Activated naive CD8-positive, alpha-beta T cell treated with anti-CD3 and anti-CD28 coated beads, Interleukin-2, amount 50 U/mL, for 16 hours (primary cell): ENCODE measurements at places on chromosomes 11 and 22.

GRCh38 chr11:95877291-95877690, 46.6 kb downstream of the MTMR2 start:
- DNase-seq = no peak

DNA sequence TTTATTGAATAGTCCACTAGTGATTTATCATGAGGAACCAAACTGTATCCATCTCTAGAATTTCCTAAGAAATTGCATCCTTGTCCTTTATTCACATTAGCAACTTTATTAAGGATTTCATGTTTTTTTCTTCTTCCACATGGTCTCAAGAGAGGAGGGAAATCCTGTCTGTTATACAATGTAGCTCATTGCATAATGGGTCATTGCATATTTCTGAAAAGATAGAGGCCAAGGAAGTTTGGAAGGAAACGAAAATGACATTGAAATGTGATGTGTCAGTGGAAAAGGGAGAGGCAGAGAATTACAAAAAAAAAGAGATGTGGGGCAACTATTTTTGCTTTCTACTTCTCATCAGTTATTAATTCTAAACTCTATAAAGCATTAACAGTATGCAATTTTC, 353.1 kb downstream of the METTL15 start:
- no peak for DNase-seq

GRCh38 chr11:27410272-27410671, 47.3 kb upstream of the CCDC34 start:
- DNase-seq = no peak

DNA sequence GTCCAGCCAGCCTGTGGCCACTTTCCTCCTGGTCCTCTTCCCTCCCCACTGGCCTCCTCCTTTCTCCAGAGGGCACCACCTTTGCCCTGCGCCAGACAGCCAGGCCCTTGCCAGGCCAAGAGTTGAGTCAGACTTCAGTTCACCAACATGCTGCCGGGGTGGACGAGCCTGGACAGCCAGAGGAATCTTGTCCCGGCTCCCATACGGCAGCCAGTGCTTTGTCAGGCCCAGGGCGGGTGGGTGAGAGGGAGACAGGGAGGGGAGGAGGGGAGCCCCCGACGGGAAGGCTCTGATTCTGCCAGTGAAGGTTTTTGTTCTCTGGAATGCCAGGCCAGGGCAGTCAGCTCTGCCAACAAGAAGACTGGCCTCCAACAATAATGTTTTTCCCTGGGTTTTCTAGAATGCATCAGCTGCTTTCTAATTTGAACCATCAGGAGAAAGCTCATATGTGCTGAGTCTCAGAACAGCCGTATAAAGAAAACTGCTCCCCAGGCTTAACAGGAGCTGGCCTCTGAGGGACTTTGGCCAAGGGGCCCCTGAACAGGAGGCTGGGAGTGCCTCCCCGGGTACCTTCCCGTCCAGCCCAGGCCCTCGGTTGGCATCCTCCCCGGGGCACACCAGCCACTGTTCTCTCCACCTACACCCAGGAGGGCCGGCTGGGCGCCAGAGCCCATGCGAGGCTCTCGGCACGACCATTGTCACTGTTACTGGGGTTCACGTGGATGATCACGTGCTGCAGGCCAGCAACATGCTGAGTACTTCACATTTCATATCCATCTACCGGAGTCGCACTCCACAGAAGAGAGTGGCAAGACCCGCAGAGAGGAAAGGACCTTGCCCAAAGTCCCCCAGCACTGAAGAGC, 28.6 kb downstream of the LIF start:
- DNase-seq = no peak

DNA sequence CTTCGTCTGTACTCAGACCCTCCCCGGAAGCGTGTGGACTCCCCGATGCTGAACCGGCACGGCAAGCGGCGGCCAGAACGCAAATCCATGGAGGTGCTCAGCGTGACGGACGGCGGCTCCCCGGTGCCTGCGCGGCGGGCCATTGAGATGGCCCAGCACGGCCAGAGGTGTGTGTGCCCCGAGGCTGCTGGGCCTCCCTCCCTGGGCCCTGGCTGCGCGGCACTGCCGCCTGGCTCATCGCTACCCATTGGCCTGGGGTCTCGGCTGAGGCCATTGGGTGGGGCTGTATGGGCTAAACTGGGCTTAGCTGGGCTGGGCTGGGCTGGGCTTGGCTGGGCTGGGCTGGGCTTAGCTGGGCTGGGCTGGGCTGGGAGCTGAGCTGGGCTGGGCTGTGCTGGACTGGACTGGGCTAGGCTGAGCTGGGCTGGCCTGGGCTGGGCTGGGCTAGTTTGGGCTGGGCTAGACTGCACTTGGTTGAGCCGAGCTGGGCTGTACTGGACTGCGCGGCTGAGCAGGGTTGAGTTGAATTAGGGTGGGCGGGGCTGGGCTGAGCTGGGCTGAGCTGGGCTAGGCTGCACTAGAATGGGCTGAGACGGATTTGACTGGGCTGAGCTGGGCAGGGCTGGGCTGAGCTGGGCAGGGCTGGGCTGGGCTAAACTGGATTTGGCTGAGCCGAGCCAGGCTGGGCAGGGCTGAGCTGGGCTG, 40.7 kb downstream of the MOB2 start:
- DNase-seq = no peak

DNA sequence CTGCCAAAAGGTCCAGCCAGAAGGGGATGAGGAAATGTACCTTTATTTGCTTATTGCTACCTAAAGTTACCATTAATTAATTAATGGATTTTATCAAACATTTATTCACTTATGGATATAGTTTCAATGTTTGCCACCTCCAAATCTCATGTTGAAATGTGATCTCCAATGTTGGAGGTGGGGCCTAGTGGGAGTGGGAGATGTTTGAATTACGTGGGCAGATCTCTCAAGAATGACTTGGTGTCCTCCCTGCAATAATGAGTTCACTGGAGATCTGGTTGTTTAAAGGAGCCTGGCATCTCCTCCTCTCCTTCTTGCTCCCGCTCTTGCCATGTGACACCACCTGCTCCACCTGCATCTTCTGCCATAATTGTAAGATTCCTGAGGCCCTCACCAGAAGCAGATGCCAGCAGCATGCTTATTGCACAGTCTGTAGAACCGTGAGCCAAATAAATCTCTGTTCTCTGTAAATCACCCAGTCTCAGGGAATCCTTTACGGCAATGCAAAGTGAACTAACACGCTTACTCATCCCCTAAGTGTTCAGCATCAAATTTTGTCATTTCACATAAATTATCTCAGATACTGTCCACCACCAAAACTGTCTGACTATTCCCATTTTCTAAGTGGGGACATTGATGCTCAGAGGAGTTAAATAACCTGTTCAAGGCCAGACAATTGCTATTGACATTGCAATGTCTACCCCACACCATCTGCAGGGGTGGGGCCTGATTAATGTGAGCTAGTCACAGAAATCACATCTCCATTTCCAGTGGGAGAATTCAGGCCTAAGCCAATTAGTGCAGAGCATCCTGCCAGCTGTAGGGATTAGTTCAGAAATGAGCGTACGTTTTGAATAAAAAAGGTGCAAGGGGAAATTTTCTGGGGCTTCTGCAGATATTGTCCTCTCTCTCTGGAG, 51.6 kb upstream of the SYN3 start:
- no peak for DNase-seq

- no peak for DNase-seq
Observed at GRCh38 chr11:72780296-72781062, 13.4 kb downstream of the STARD10 start.

DNA sequence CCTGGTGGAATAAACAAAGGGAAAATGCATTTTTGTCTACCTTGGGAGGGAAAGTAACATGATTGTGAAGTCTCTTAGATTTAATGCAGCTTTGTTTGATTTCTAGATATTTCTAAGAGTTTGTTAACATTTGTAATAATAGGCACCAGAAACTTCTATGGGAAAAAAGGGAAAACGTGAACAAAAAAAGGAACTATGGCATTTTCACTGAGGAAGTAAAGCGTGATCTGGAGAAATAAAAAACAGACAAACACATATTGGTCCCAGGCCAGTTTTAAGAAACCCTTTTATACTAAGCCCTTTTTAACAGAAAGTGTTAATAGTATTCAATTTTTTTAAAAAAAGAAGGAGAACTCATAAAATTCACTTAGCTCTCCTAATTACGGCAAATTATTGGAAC, 6.9 kb upstream of the MS4A7 start:
- DNase-seq = no peak

- no peak for DNase-seq
Observed at GRCh38 chr11:108857382-108857781, 192.5 kb downstream of the DDX10 start.

- no peak for DNase-seq
Observed at GRCh38 chr11:85769771-85770170, 41.2 kb downstream of the SYTL2 start.

GRCh38 chr11:37177721-37178120, 579.7 kb upstream of the RAG2 start:
- no peak for DNase-seq

GRCh38 chr11:75558939-75559843, 2.9 kb upstream of the SERPINH1 start:
- DNase-seq = no peak

- peak; percentile 51 for DNase-seq
Observed at GRCh38 chr11:75445315-75445953, 12.4 kb upstream of the KLHL35 start.

- no peak for DNase-seq
Observed at GRCh38 chr11:87203907-87204602, 166.3 kb downstream of the TMEM135 start.

- DNase-seq = no peak
Observed at GRCh38 chr11:27305751-27306150, 57.3 kb downstream of the CCDC34 start.

DNA sequence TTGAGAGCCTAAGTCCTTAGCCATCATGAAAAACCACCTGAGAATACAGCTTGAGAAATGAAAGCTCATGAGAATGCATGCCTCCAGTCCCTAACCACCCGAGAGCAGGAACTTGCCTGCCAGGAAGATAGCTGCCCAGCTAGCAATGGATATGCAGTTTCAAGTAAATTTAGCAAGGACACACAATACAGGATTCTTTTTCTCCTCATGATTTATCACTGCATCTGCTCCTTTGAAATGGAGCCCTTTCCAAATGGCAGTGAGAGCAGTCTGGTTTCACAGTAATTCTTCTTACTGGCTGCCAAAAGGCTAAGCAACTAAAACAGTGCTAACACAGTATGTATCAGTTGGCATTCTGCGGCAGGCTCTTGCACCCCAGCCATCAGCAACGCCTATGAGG, 109.9 kb downstream of the MICAL3 start:
- no peak for DNase-seq

- no peak for DNase-seq
Observed at GRCh38 chr11:46006418-46007070, 84.1 kb downstream of the LARGE2 start.

- no peak for DNase-seq
Observed at GRCh38 chr22:44024288-44024921, at the start of gene PARVB. Gene PARVB (plus strand): TSS chr22:44024302. CDS start chr22:44024340, 38 bp downstream.

DNA sequence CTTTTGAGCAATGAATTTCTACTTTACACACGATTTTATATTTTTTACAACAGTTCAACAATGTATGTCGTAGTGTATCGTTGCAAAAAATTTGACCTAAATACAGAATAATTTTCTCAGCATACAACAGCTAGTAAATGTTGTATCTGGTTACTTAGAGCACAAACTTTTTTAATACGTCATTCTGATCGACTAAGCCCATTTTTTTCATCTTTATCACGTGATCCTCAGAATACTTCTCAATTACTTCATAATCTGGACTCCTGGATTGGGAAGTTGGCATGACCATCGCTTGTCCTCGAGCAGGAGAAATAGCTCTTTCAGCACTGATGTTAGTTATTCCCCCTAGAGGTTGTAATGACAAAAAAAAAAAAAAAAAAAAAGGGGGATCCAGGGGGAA, 16.6 kb downstream of the OR51L1 start:
- no peak for DNase-seq

DNA sequence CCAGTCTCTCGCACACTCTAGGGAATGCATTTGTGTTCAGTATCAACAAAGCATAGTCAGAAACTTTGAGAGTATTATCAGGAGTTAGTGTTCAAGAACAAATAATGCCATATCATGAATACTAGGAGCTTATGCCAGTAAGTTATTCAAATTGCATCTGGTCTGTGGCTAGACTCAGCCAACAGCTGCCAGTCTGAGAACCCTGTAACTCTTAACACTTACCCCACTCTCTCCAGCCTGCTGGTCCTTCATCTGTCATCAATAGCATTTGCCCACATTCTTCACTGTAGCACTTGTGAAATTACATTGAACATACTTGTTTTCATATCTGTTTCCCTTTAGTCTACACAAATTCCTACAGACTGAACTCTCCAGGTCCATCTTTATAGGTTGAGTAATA, 1157.5 kb upstream of the RAG2 start:
- DNase-seq = no peak

- DNase-seq = no peak
Observed at GRCh38 chr11:109885006-109885405, 208.2 kb upstream of the ZC3H12C start.

DNA sequence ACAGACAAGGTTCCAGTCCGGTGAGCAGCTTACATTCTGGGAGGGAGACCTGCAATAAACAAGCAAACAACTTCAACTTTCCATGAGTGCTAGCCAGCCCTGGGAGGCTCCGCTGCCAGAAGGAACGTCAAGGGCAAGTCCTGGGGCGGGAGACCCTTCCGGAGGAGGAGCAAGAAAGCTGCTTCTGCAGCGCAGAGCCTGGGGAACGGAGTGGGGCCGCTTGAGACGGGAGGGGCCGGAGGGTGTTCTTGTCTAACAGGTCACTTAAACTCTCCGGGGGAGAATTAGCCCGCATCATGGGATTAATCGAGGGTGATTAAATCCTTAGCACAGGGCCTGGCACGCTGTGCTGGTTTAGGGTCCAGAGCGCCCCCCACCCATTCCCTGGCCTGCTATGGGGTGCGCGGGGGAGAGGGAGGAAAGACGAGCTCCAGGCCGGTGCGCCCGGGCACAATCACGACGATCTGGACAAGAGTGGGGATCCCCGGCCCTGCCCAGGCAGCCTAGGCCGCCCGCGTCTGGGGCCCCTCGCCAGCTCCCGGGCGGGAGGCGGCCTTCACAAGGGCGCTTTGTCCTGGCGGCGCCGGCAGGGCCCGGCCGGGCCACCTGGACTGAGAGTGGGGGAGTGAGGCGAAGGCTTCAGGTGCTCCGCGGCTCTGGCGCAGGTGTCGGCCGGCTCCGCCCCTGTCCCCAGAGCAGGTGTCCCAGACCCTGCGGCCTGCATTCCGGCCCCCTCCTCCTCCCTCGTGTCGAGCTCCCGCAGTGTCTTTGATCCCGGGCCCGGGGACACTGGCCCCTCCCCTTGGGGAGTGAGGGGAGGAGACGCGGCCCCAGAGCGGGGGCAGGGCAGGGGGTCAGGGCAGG, 663 bp upstream of the LARGE2 start:
- DNase-seq = no peak

- no peak for DNase-seq
Observed at GRCh38 chr11:46769636-46770221, 50.7 kb downstream of the F2 start.

DNA sequence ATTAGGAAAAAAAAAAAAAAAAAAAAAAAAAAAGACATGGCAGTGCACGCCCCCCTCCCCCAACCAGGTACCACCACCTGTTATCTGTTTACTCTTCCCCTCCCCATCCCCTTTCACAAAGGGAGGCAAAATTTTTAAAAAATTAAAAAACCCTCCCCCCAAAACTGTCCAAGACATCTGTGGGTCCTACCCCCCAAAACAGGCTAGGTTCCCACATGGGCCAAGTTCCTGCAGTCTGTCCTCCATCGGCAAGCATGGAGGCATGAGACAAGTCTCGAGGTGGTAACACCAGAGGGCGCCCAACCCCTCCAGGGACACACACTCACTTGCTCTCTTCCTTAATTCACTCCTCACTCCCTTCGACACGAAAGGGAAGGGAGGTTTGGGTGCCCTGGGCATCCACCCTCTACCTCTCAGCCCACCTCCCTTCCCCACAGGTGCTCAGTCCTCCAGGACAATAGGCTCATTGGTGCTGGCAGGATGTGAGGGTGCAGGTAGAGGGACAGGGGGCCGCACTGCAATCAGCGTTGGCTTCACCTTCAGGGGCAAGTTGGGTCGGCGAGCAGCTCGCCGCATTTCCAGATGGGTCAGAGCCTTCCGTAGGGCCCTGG, 2.2 kb upstream of the TUT1 start:
- no peak for DNase-seq
